Cerebellum (tissue), 4 donors: ENCODE measurements at places on chromosomes 11 and 22.
A peak's percentile ranks its signal among the peaks of the same experiment; 100 is the strongest.

GRCh38 chr11:104856607-104857006, 41.7 kb downstream of the CASP12 start:
- no peak for DNase-seq

DNA sequence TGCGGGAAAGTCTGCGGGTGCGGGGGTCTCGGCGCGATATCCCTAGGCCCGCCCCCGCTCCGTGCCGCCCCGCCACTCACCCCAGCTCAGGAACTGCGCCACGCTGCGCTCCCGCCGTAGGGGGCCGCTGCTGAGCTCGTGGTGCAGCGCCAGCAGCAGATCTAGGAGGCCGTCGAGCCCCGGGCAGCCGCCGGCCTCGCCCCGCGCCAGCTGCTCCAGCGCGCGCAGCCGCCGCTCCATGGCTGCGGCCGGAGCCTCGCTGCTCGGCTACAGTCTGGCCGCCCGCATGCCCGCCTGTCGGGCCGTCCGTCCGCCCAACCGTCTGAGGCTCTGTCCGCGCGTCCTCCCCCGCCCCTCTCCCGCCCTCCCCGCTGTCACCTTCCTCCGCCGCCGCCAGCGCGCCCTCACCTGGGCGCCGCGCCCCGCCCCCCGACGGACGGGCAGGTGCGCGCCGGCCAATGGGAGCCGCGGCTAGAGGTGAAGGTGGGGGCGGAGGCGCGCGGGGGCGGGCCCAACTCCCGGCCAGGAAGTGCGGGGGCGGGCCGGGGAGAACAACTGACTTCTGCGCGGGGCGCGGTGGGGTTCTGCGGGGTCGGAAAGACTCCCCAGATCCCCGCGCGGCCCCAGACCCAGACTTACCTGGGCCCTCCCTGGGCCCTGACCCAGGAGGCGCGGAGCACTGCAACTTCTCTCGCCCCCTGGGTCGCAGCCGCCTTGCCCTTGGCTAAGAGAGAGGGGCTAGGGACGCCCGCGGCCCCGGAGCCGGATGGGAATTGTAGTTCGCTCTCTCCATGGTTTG, at the start of gene CDC42BPG:
Gene CDC42BPG, minus strand, starts transcription at position 324 of the 799 bp plus-strand sequence. Its CDS starts 84 bp downstream, at position 240.
- peak; percentile 87 for DNase-seq

GRCh38 chr11:94553938-94554337, 10.2 kb downstream of the FUT4 start:
- DNase-seq: no peak

DNA sequence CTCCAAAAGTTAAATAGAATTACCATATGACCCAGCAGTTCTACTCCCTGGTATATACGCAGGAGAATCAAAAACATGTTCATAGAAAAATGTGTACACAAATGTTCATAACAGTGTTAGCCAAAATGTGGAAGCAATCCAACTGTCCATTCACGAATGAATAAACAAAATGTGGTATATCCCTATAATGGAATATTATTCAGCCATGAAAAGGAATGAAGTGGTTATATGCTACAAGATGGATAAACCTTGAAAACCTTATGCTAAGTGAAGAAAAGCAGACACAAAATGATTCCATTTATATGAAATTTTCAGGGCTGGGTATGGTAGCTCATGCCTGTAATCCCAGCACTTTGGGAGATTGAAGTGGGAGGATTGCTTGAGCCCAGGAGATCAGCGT, 16.1 kb downstream of the POLD4 start:
- DNase-seq: no peak
